ENCODE measurements at places on chromosomes 12 and 14. TPM values are rescaled to one million over a fixed set of nuclear protein-coding genes. Genes with fewer than 3 reads are reported as not detected.

Gene MIP
- 0.07 TPM for polyA plus RNA-seq

Gene DIO2
- not detected for polyA plus RNA-seq

Gene MAP4K5
- polyA plus RNA-seq, result 26.1 TPM

Gene TMEM63C
- polyA plus RNA-seq, result 0.28 TPM

Gene EIF4B
- 114 TPM for polyA plus RNA-seq

Gene TMEM179
- polyA plus RNA-seq, result not detected

Gene ACVRL1
- not detected for polyA plus RNA-seq

Gene PPFIA2
- not detected for polyA plus RNA-seq

Gene DPPA3
- not detected for polyA plus RNA-seq

Gene LTB4R
- polyA plus RNA-seq, result 10.3 TPM

Gene CD4
- polyA plus RNA-seq, result 0.30 TPM

Gene RHOJ
- not detected for polyA plus RNA-seq

Gene NPFF
- polyA plus RNA-seq, result not detected

Gene KLHDC1
- polyA plus RNA-seq, result 1.6 TPM

Gene LLPH
- 49.3 TPM for polyA plus RNA-seq

Measured in CD8-positive, alpha-beta memory T cell (primary cell).